ENCODE measurements at places on chromosomes 2 and 18.

DNA sequence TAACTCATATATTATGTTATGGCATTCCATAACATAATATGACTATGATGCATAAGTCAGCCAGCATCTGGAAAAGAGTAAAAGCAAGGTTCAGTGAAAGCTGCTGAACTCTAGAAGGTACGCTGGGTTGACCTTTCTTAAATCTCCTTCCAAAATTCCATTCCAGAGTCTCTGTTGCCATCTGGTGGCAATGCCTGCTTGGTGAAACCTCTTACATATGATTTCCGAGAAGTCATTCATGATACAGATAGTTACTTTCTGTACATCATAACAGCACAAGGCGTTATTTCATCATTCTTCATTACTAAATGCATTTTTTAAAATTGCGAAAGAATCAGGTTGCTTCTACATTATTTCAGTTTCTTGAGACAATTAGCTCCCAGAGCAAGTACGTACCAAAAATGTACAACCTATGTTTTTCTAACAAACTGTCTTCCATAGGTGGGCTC lies 7.0 kb upstream of the EPG5 start:
- no peak for DNase-seq

DNA sequence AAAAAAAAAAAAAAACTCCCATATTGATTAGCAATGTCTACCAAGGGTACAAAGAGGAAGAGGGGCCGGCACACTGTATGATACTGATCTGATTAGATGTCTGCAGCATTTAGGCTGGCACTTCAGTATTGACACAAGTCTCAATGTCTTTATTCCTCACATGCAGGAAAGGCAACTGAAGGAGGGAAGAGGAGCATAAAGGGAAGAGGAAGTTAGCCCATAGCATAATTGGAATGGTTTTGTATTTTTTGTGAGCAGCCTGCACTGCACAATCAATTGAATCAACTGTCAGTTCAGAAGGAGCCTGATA lies 79.0 kb downstream of the DNER start:
- DNase-seq: no peak

DNA sequence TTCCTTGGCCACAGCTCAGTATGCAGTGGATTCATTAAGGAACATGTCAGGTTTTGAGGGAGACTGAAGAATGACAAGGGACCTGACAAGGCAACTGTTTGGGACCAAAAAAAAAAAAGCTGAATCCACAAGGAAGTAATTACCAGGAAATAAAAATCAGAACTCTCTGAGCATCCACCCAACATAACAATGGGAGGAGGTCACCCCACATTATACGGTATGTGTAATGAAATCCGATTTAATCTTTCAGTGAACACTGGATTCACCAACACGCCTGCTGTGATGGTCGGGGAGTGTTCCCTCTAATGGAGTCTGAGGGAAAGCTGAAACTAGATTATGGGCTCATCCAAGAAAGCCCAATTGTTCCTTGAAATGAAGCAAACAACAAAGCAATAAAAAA lies 329.3 kb downstream of the ETAA1 start:
- no peak for DNase-seq

DNA sequence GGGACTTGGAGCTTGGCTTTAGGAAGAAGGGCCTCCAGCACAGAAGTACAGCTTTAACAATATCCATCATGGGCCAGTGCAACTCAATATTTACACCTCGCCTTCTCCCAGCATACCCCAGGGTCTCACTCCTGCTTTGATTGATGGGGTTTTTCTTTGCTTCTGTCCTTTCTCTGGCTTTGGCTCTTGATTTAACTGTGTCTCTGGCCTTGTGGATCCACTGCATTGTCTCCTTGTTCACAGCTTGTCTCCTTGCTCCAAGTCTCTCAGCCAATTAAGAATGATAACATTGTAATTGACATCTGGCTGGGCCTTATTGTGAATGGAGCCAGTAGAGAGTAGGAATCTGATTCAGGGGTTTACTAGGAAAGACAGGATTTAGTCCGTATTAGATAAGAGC lies 1019.5 kb downstream of the TMEM182 start:
- no peak for DNase-seq

DNA sequence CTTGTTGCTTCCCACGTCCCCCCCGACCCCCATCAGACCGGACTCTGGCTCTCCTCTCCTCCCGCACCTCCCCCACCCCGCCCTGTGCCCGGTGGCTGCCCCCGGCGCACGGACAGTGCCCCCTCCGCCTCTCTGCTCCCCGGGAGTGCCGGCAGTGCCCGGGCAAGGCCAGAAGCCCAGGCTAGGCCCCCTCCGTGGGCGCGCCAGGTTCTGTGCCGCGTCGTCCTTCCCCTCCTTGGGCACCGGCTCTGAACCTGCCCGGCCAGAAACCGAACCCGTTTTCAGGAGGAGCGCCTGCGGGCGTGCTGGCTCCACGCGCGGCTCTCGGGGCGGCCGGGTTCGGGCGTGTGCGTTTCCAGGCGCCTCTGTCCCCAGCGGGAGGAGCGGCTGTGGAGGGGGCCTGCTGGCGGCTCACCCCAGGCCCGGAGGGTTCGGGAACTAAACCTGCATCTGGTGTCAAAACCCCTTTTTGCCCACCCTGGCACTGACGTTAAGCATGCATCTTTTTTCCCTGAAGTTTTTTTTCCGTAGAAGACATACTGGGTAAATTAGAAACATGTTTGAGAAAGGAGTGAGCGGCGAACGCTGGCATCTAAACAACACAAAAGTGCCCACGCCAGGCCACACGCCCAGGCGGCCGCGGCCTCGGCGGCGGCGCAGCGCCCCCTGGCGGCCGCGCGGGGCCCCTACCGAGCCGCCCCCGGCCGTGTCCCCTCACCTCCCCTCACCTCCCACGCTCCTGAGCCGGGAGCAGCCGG lies 123.9 kb upstream of the SLC1A4 start:
- DNase-seq: peak; percentile 31

DNA sequence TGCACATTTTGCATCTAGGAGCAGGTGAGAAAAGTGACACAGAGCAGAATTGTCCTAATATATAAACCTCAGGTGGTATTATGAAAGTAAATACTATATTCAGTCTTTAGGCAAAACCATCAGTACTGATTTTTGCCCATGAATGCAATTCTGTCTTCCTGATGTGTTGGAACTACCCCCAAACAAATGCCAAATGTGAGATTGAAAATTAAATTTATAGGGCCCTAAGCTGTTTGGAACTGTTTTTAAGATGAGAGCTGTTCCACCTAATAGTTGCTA lies 115.2 kb downstream of the SH3RF3 start:
- no peak for DNase-seq

DNA sequence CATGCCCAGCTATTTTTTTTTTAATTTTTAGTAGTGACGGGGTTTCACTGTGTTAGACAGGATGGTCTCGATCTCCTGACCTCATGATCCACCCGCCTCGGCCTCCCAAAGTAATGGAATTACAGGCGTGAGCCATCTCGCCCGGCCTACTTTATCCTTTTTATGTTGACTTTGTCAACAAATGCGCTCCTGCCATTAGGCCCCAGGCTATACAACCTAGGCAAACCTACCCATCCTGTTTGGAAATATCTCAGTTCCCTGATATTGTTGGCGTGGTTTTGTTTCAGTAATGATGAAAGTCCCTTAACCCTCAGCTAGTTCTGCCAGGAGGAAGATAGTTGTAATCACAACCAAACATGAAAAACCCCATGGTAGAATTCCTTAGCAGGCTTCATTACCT lies 249.4 kb upstream of the SOX11 start:
- no peak for DNase-seq

DNA sequence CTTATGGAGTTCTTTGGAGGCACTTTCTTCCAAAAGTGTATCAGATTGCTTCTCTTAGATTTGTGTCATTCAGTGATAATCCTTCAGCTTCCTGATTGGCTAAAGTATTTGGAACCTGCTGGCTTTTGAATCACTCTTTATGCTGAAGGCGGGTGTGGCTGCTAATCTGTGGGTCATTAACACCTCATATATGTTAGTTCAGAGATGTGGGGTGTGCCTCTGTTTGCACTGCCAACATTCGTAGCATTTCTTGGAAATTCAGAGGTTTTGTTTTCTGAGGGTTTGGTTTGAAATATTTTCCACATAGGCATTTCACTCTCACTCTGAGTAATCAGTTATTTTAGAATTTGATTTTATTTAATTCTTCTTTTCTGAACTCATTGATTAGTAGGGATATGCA lies 1604.4 kb upstream of the ACVR2A start:
- no peak for DNase-seq

- DNase-seq: no peak
Observed at GRCh38 chr2:164677733-164678132, 56.5 kb upstream of the GRB14 start.

DNA sequence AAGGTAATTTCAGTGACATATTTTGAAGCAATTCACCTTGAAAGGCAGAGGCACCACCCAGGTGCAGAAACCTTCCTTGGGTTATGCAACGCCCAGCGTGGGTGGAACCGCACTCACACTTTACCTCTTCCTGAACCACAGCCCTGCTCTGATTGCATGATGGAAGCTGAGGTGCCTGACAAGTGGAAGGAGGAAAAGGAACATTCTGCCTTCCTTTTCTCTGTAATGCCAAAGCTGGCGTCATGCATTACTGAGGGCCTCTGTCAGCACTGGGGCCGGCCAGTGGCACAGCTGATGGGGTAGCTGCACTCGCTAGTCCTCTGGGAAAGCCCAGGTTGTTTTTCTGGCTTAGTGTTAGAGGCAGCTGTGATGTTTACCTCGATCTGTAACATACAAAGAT lies 266.5 kb downstream of the NEDD4L start:
- peak; percentile 20 for DNase-seq

GRCh38 chr18:44946529-44947113 lies 265.9 kb downstream of the SETBP1 start:
- DNase-seq: no peak

- DNase-seq: no peak
Observed at GRCh38 chr2:120108749-120109148, 95.9 kb downstream of the EPB41L5 start.

DNA sequence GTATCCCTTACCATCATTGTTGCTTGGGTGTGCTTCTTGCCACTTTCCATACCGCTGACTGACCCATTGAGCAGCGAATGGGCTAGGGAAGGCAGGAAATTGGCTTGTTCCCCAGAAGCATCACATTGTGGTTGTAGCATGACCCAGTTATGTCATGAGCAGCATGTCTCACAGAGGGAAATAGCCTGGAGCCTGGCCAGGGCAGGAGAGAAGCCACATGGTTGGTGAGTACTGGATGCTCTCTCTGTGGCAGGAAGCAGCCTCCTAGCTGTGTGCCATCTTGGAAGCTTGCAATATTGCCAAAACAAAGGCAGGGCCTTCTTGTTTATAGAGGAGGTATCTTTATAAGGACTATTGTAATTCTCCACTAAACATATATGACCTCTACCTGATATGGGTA lies 482.6 kb downstream of the PIK3C3 start:
- DNase-seq: no peak

DNA sequence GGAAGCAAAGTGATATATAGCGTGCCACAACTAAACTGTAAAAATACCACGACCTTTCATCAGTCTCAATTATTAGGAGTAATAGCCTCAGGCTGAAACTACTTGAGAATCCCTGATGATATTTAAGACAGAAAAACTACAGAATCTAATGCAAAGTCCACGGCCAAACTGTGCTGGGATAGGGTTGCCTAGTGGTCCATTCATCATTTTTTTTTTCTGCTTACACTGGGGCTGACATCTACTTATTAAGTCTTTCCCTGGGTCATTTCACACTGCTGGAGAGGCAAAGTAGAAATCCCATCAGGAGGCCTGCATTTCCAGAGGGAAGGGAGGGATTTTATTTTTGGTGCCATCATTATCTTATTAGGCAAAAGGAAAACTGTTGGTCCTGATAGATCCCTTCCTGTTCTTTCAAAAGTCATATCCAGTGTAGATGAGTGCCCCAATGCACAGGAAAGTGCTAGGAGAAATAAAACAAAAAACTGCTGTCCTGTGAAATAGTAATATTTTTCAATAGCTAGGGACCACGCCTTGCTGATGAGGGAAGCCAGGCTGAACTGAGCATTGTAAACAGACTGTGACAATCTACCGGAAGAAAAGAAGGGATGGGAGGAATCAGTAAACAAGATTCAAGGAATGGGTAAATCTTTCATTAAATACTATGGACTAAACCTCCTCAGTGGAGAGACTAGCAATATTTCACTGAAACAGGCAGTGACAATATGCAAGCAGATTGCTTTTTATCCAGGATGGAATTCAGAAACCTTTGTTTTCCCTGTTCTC lies 644.3 kb downstream of the IRS1 start:
- no peak for DNase-seq

DNA sequence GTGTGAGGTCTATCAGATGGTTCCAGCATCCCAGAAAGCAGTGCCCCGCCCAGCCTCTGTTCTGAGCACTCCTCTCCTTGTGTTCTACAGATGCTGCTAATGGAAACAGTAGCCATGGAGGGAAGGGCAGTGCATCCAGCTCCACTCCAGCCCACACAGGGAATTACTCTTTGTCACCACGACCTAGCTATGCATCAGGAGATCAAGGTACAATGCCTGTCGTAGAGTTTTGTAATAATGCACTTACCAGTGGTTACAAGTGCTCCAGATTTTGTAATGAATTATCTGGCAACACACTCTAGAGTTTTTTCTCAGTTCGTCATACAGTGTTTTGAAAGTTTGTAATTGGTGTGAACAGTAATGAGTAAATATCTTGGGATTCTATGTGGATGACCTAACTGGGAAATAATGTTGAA lies 161.1 kb downstream of the ESCO1 start:
- no peak for DNase-seq

GRCh38 chr2:106053116-106053515 lies 141.0 kb downstream of the UXS1 start:
- no peak for DNase-seq

DNA sequence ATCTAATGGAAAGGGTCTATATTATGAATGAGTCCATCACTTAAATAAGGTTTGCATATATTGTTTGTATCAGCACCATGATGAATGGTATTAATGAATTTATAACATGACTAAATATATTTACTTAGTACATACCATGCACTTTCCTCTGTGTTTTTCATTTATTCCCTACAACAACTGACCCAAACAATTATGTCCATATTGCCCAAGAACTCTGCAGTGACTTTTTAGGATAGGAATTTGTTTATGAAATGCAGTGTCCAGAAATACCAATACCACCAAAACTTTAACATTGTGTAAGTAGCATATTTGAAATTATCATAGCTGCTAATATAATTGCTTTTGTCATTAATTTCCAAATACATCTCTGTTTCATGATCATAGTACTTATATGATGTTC lies 119.7 kb downstream of the WDR7 start:
- DNase-seq: no peak

DNA sequence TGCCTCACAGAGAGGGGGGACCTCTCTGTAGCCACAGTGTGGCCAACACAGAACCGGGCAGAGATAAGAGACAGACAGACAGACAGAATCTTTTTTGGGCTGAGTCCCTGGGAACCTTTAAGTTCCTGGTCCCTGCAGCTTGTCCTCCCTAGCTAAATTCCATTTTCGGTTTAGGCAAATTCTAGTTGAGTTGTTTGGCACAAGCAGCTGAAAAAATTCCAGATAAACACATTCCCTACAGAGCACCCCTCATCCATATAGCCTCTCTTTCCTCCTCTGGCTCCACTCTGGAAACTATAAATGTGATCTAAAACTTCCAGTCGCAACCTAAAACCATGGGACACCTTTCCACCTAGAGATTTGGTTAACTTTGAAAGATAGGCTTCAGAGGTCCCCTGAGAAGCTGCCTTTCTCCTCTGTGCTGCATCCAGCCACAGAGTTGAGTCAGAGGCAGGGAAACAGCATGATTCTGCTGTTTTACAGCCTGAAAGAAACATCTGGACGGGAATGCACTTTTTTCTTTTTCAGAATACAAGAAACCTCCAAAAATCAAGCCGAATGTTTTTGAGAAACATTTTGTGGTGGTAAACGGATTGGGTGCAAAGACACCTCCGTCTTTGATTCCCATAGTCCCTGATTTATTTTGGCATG lies 30.9 kb downstream of the SLC4A3 start:
- no peak for DNase-seq

Data from stimulated activated CD8-positive, alpha-beta memory T cell treated with anti-CD3 and anti-CD28 coated beads, Interleukin-2, amount 100 ng/mL, for 1 hour (primary cell).